ENCODE measurements at places on chromosomes 1 and 21.

GRCh38 chr21:41684381-41685245 lies 82.2 kb downstream of the RIPK4 start:
- DNase-seq = no peak

DNA sequence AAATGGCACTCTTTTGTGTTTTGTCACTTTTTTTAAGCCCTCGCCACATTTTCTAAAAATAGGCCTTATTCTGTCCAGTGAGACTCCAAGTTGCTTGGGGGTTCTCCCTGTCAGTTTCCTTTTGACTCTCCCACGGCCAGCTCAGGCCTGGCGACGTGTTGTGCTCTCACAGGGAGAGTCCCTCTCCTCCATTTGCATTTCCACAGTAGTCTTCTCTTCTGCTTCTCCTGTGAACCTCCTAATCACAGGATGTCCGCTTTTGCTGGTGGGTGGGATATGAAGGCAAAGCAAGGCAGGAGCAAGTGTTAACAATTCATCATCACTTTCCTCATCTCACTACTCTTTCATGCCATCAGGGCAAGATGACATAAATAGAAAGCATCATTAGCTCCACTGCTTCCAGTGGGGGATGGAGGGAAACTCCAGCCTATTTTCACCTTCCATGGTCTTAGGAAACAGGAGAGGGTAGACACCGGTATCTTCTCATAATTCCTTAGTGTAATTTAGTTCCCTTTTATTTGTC lies 99.8 kb downstream of the INTS7 start:
- no peak for DNase-seq

DNA sequence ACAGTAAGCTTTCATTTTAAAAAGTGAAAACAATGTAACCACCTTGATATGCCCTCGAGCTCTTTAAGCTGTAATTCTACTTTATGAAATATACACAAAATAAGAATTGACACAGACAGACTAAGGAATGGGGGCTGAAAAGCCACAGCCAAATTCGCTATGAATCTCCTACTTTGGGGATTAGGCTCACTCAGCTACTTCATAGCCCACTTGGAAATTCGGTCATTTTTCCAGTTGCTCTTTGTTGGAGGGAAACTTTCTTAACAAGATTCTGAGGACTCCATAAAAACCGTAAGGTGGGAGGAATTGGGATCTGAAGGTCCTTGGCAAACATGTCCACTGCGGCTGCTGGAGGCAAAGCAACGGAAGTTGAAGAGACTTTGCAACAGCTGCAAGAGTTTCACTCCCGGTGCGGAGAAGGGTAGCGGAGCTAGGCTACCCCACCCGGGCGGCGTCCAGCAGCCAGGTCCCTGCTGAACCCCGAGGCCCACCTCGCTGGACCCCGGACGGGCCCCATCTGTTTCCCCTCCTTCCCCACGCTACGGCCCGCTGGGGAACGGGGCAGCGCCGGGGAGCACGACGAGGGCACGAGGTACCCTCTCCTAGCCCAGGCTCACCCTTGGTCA lies 634 bp downstream of the MYCBP start:
- DNase-seq = no peak

- no peak for DNase-seq
Measured at GRCh38 chr1:107076841-107077240, 20.4 kb downstream of the PRMT6 start.

DNA sequence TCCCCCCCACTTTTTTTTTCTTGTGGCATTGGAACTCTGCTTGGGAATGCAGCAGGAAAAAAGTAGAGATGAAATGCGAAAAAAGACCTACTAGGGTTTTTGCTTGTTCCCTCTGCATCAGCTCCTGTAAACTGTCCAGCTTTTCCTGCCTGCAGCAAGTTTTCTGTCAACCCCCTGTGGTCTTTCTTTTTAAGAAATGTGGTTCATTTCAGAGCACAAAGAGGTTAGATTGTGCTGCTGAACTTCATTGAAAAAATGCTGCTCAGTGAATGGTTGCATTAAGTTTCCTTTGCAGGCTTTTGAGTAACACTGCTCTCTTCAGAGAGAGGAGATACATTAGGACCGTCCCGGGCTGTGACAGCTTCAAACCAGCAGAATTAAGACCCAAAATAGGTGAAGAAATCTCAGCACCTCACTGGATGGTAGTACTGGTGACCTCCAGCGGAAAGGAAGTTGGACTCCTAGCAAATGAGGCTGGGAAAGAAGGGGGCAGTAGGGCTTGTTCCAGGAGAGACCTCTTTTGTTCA lies 80.7 kb downstream of the NDUFS5 start:
- no peak for DNase-seq

- DNase-seq = no peak
Measured at GRCh38 chr1:39788426-39788757, 273 bp downstream of the BMP8B start.
